ENCODE measurements at places on chromosomes 1 and 21. TPM values are rescaled to one million over a fixed set of nuclear protein-coding genes. Genes with fewer than 3 reads are reported as not detected.

GRCh38 chr1:27031235-27032118, 18.8 kb upstream of the TENT5B start:
- peak; percentile 83 for DNase-seq

The SPATC1L gene
- total RNA-seq, result 9.6 TPM

DNA sequence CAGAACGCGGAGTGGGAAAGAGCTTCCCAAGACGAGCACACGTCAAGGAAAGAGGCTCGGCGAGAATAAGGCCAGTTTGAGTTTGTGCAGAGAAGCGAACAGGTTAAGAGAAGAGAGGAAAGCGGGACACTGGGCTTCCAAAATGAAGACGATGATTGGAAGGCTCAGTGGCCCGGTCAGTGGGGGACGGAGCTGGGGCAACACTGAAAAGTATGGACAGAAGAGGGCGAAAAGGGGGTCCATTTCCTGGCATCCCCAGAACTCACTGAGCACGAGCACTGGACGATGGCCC, 258 bp downstream of the CCT3 start:
- DNase-seq, result no peak

DNA sequence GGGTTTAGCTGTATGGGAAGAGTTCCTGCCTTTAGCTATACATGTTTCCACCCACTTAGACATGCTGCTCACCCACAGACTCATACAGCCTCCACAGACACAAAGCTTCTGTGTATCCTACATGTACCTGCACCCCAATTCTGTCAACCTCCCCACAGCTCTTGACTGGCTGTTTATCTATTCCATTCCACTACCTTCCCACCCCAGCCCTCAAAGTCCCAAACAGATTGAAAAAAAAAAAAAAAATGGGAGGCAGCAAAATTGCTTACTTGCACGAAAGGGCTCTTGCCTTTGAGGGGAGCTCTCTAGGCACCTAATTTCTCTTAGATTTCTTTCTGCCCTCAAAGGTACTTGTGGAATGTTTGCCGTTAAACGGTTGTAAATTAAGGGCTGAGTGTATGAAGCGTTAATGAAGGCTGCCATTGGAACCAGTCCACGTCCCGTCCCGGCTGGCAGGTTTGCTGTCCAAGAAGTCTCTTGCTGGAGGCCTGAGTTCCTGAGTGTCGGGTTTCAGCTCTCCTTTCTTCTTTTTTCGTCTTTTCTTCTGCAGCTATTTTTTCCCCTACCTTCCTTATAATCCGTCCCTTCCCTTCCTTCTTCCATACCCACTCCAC, 43.6 kb downstream of the PBX1 start:
- DNase-seq, result peak; percentile 86

The GNPAT gene
- total RNA-seq, result 60.4 TPM

- DNase-seq, result no peak
Observed at GRCh38 chr1:224178894-224179293, 4.1 kb upstream of the DEGS1 start.

DNA sequence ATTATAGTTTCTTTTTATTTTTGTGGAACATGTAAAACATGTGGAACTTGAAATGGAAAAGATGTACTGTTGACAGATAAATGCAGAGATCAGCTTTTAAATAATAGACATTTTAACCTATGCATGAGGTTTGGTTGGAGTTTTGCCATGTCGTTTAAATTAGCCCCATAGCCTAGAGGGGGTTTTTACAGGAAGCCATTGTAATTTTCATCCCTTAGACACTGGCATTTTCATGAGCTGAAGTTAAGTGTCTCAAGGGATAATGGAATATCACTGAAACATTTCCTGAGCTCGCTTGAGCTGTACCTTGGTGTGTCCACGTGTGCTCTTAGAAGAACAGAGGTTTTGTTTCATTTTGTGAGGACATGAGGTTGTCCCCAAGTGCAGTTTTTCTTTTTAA, 54.2 kb downstream of the HMCN1 start:
- no peak for DNase-seq

The SH2D2A gene
- total RNA-seq, result not detected

DNA sequence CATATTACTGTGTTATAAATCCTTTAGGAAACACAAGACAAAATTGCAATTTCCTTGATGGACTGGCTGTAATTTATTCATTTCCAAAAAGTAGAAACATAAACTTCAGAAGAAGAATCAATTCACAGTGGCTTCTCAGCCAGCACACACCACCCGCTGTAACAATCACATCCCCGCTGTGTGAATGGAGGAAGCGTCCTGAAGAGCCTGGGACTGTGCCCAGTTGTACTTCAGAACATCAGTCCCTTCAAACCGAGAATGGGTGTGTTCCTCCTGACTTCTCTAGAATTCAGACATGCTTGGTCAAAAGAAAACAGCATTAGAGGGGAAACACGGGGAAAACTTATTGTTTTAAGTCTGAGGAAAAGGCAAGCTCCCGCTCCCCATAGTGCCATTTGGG, 28.8 kb upstream of the CD84 start:
- DNase-seq, result no peak

The COL11A1 gene
- total RNA-seq, result 0.26 TPM

DNA sequence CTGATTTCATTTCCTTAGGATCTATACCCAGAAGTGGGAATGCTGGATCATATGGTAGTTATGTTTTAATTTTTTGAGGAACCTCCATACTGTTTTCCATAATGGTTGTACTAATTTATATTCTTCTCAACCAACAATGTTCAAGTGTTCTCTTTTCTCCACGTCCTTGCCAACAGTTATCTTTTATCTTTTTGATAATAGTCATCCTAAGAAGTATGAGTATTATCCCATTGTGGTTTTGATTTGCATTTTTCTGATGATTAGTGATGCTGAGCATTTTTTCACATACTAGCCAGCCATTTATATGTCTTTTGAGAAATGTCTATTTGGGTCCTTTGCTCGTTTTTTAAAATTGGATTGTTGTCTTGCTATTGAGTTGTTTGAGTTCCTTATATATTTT, 38.5 kb downstream of the ABCD3 start:
- peak; percentile 60 for DNase-seq

DNA sequence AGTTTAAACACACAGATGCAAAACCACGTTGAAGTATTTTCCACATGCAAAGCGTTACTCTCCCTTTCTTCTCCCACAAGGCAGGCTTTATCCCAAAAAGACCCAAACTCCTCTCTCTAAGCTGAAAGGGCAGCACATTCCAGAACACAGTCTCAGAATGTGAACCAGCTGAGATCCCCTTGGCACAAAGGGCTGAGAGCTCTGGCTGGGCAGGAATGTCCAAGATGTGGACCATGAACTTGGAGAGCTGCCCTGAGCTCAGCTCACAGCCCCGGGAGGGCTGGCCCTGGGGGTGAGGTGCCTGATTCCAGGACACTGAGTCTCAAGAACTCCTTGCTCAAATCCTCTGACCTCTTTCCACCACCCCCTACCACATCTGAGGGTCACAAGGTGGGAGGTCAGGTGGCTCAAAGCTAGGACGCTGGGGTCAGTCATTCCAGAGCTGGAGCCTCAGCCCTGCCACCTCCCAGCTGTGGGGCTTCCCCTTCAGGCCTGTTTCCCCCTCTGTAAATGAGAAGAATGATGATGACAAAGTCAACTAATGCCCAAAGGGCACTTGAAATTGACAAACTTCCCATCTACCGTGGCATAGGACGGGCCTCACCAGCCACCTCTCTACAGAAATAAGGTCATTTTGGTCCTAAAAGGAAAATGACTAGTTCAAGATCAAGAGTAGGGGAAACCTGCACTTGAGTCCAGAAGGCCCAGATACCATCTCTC, 11.5 kb downstream of the ALDH4A1 start:
- DNase-seq, result no peak

DNA sequence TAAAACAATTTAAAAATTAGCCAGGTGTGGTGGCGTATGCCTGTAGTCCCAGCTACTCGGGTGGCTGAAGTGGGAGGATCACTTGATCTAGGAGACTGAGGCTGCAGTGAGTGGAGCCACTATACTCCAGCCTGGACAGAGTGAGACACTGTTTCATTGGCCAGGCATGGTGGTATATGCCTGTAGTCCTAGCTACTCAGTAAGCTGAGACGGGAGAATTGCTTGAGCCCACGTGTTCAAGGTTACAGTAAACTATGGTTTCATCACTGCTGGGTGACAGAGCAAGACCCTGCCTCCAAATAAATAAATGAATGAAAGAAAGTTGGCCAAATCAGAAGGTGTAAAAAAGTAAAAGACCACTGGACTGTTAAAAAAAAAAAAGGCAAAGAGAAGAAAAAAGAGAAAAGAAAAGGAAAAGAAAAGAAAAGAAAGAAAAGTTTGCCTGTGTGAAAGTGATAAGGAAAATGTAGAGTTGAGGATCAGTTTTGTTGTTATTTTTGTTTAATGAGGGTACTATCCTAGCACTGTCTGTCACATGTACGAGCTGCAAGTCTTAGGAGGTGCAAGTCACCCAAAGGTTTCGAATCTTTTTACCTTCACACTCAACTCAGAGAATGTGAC, 52.3 kb downstream of the LUZP1 start:
- DNase-seq, result no peak

DNA sequence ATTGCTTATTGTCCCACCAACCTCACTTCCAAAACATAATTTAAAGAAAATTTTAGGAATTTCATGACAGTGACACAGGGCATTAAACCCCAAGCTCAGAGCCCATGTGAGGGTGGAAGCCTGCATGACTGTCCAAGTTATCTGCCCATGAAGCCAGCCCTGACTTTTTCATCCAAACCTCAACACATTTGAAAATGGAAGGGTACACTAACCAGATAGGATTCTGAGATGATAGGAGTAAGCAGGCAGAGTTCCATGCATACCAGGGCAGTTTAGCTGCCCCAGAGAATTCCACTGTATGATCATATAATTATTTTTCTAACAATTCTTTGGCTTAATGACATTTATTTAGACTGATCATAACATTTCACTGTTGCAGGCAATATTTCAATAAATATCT, 986.0 kb downstream of the TTLL7 start:
- DNase-seq, result peak; percentile 8

DNA sequence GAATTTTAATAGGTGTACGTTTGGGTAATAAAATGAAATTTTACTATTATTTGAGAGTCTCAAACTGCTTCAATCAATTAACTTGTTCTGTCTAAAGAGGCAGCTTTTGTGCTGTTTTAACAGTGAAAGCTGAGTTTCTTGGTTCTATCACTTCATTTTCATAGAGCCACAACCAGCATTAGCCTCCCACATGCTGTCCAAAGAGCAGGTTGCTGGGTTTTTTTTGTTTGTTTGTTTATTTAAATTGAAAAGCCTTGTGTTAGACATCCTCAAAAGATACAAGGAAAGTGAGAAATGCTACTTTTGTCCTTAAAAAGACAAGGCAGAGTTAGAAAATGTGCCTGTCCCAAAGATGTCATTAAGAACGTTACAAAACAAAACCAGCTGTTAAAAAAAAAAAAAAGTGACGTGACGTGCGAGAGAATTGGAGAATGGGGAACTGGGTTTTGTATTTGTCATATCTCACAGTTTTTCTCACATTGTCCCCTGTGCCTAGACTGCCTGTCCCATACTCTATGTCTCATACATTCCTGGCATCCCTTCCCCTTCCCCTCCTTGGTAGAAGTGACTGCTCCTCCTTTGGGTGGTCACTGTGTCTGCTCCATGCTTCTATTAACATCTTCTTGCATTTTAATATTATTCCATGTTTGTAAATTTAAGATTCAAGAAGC, 63.1 kb upstream of the CD34 start:
- DNase-seq, result no peak

DNA sequence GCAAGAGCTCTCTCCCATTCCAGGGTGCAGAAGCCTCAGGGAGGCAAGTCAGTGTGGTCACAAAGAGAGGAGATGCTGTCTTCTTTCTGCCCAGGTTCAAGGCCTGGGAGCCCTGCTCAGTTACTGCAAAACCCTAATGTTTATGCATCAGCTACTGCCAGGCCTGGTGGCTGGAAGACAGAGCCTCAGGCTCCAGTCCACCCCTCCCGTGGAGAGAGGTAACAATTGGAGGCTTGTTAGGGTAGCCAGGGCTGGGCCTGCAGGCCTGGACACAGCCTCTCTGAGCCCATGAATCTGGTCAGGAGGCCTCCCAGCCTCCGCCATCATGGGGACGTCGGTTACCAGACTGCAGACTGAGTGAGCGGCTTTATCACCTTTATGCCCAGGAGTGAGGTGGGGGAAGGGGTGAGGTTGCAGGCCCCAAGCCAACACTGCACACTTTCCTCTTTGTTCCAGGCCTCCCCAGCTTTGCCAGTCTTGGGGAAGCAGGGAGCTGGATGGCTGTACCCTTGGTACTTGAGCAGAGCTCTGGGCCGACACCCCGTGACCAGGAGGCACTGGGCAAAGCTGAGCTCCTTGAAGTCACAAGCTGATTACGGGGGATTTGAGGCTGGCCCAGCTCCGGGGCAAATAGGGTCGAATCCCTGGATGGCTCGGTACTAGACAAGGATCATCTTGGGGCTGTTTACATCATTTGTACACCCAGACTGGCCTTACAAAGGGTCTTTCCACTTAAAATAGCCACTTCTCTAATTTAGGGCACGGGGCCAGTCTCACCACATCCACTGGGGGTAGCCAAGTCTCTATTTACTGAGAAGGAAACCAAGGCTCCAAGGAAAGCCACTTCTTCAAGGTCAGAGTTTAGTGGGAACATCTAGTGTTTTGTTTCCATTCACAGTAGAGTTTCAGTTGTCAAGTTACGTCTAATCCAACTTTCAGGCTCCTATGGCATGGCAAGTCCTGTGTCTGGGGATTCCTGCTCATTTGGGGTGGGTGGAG, 5.2 kb downstream of the SLC2A1 start:
- no peak for DNase-seq

DNA sequence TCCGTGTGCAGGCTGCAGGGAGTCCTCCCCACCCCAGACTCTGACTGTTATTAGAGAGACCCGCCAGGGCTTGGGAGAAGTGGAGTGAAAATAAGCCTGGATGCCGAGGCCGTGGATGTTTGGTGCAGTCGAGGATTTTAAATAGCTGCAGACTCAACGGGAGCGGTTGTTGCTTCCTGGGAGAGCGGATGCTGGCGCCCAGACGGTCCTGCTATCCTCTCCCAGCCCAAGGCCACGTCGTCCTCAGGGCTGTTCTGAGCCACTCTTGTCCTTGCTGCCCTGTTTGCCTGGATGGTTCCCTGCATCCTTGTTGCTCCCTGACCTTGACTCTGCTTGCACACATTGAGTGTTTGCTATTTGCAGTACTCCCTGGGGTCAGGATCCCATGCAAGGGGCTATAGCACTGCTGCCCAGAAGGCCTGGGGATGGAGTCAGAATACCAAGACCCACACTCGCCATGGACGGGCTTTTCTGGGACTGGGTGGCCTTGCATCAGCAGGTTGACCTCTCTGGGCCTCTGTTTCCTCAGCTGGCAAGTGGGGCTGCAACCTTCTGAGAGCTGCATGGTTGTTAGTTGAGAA, 205.3 kb upstream of the C1orf174 start:
- DNase-seq, result no peak

All from fibroblast of lung (primary cell).